ENCODE measurements at places on chromosomes 7 and 10.

DNA sequence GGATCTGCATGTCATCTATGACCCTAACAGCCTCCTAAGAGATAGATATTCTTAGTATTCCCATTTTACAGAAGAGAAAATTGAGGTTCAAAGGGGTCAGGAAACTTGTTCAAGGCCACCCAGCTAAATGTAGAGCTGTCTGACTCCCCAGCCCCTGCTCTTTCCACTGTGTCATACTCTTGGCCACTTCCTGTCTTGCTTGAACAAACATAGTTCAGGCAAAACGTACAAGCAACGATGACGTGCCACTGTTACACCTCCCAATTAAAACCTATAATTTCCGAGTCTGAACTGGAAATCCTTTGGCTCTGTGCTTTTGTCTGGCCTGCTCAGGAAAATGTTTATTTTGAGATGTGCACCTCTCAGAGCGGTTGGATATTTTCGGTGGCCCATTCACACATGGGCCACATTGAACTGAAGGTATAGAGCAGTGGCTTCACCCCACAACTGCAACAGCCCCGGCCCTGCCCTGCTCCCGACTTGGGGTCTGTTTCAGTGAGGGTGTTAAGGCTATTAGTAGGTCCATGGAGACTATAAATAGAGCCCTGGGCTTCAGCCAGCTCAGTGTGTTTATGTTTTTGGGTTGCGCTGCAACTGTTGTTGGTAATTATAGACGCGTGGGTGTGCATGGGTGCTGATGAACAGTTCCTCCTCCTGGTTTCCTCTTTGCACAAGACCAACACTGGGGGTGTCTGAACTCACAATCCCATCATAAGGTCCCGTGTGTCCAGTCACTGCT is 172.3 kb upstream of the ADO start:
- DNase-seq, result peak; percentile 72

GRCh38 chr7:157612664-157613561 is 276.1 kb downstream of the DNAJB6 start:
- DNase-seq, result peak; percentile 61

- no peak for DNase-seq
Observed at GRCh38 chr7:47148536-47149207, 433.2 kb downstream of the TNS3 start.

GRCh38 chr10:12430406-12430982 is 81.1 kb downstream of the CAMK1D start:
- no peak for DNase-seq

GRCh38 chr7:50462361-50462760 is 12.2 kb upstream of the FIGNL1 start:
- DNase-seq, result no peak

GRCh38 chr7:41792120-41792519 is 89.2 kb upstream of the INHBA start:
- DNase-seq, result no peak

- no peak for DNase-seq
Observed at GRCh38 chr7:93178213-93178612, 30.0 kb upstream of the SAMD9L start.

GRCh38 chr7:34036051-34036920 is 130.9 kb downstream of the BMPER start:
- DNase-seq, result no peak

GRCh38 chr7:2354939-2355704 is 495 bp downstream of the EIF3B start:
- no peak for DNase-seq

DNA sequence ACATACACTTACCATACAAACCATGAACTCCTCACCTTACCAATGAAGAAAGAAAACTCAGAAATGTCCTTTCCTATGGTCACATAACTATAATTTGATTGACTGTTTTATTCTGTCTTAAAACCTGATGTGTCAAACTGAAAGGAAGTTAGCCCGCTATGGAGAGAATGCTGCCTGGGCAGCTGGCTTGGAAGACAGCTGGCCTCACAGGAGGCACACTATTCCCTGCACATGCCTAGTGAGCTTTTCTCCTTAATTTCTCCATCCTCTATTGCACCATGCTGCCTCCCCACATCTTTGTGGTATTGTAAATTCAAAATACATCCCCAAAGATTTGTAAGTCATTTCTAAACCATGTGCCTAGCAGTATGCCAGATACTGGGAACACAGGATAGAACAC is 163.3 kb downstream of the STK31 start:
- no peak for DNase-seq

DNA sequence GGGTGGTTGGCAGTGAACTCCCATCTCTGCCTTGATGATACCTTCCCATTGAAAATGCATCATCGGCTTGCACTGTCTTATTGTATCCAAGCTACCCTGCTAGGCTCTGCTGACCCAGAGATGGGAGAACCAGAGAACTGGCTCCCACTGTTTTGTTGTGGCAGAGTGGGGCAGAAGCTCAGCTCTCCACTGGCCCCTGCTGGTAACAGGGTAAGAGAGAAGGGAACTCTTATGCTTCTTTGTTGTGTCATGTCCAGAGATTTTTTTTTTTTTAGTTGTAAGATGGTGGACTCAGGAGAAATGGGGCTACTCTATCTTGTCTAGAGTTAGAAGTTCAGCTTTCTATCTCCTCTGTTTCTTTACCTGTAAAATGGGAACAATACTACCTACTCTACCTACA is 100.5 kb upstream of the SDK1 start:
- no peak for DNase-seq

DNA sequence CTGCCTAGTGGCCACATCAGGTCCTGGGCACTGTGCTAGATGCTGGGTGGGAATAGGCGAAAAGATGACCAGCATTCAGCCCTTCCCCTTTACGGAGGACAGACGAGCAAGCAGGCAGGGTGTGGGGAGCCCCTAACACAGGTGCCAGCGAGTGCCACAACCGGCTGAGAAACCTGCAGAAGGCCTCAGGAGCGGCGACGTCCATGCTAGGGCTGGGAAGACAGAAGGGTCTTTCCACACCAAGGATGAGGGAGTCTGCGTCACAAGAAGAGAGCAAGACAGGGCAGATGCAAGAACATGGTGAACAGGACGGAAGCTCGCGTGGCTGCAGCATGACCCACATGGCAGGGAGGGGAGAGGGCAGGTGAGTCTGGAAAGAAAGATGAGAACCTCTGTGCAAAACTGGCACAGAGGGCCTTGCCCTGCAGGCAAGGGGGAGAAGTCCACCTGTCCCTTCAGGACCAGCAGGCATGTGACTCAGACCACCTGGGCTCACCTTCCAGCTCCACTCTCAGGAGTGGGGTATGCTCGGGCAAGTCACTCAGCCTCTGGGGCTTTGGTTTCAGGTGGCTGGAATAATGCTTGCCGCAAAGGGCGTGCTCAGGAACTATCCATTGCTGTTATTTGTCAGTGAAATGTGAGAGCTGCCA is 36.6 kb downstream of the KCNH2 start:
- no peak for DNase-seq

DNA sequence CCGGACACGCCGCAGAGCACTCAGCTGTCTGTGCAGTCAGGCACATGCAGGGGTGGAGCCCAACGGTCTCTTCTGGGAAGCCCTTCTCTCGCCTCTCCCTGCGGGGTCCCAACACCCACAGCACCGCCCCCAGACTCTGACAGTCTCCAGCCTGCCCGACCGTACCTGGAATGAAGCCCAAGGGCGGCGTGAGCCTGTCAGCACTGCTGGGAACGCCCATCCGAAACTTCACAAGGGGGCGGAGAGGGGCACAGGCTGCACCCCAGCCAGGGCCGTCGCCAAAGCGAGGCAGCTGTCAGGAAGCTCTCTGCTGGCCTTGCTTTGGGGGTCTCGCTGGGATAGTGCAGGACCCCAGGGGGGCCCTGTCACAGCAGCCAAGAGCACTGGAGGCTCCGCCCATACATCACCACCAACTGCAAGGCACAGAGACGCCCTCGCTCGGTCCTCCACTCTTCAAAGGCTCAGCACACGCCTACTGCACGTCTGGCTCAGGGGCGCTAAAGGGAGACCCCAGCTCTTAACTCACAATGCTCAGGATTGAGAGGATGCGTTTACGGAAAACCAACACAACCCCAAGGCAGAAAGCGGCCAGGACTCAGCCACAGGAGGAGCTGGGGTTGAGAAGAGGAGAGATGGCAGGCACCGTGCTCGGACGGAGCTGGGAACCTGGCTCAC is 30.9 kb downstream of the MAD1L1 start:
- no peak for DNase-seq

GRCh38 chr10:102642736-102643335 is 1.4 kb upstream of the TRIM8 start:
- DNase-seq, result peak; percentile 83

DNA sequence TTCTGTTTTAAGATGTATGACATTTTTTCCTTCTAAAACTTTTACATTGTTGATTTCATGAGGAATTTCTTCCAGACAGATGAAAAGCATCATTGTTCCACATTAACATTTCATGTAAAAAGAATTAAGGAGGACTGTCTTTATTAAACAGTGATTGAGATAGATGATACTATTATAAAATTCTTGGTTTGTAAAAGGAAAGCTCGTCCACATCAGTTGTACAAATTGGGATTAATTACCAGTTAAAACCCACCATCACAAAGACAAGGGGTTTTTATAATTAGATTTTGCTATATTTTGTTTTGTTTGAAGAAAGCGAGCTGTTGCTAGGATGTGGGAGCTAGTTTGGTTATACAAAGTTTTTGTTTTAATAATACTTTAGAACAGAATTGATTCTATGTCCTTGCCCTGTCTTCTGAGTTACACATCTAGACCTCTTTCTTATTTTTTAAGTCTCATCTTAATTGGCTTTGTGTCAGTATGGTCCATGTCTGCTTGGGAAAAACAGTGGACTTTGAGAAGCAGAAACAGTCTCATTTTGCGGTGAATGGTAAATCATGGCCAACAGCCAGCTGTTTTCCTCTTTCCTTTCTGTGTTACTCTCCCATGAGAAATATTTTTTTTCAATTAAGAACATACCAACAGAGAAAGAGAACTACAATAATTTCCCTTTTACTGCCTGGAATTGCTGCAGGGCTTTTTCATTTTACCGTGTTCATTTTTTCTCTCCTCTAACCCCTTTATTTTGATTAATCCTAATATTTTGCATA is 3.2 kb downstream of the TES start:
- DNase-seq, result peak; percentile 51

GRCh38 chr7:105644937-105645336 is 63.6 kb upstream of the EFCAB10 start:
- no peak for DNase-seq

- no peak for DNase-seq
Observed at GRCh38 chr7:22653951-22654350, 73.0 kb upstream of the IL6 start.

DNA sequence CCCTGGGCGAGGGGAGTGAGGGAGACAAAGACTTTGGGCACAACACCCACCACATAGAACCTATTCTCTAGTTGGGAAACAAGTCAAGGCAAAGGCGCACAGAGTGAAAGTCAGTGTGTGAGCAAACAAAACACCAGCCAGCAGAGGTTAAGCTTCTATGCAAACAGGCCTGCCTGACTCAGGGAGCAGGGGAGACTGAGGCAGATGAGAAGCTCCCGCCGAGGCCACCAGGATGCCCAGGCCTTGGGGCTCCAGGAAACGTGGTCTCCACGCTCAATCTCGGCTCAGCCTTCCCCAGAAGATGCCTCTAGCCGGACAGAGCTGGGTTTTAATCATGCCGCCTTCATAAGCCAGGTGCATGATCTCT is 74.1 kb upstream of the KCNMA1 start:
- no peak for DNase-seq

GRCh38 chr7:88184848-88185304 is 35.0 kb downstream of the SRI start:
- DNase-seq, result peak; percentile 24

- no peak for DNase-seq
Observed at GRCh38 chr10:131242007-131242406, 69.5 kb downstream of the TCERG1L start.

DNA sequence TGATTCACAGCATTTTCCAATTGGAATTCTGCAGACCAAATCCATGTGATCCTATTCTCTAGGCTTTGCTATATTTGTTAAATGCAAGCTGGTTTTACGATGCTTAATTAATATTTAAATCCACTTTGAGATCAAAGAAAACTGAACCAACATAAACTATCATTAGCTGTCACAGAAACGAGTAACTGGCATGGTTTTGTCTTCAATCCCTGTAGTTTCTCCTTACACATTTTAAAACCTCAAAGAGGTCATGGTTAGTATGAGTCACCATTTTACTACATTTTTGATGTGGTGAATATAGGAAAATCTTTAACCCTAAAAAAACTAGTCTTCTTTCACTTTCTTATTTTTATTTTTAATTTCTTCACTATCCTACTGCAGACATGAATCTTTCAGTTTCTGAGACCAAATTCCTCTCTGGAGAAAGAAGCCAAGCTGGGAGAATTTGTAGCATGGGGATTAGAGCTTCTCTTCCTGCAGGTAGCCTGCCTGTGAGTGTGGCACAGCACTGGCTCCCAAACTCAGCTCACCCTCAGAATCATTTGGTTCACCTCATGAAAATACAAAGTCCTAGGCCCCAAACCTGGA is 8.7 kb upstream of the LIPM start:
- DNase-seq, result no peak

DNA sequence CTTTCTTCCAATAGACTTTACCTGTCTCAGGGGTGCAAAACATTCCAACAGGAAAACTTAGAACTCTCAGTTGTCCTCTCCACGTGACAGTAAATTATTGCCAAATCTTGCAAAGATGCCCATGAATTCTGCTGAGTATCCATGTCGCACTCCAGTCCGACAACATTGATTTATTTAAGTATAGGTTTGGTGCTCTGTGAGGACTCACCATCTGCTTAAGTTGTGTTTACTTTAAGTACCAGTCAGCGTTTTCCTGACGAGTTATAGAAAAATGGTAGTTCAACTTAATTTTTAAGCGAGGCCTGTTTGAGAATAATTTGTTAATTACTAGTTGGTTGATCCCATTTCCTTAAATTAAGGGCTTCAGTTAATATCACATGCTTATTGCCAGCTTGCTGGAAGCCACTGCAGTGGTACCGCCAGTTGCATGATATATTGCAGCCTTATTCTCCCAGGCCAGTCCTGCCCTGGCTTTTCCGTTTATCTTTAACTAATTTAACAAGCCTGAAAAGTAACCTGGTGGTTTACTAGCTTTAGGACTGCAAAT is 27.8 kb downstream of the CREB5 start:
- DNase-seq, result no peak

GRCh38 chr7:22002726-22003125 is 57.0 kb upstream of the CDCA7L start:
- DNase-seq, result no peak

- no peak for DNase-seq
Observed at GRCh38 chr7:155948423-155948822, 136.2 kb upstream of the SHH start.
